CD4-positive, alpha-beta T cell treated with Interleukin-15 for 1 hour (primary cell): ENCODE measurements at places on chromosomes 11 and 22.
A peak's percentile ranks its signal among the peaks of the same experiment; 100 is the strongest.

GRCh38 chr11:5604896-5605295 is 8.5 kb downstream of the TRIM6 start:
- DNase-seq, result no peak

- DNase-seq, result no peak
Measured at GRCh38 chr11:45663486-45664375, 1.7 kb downstream of the CHST1 start.

DNA sequence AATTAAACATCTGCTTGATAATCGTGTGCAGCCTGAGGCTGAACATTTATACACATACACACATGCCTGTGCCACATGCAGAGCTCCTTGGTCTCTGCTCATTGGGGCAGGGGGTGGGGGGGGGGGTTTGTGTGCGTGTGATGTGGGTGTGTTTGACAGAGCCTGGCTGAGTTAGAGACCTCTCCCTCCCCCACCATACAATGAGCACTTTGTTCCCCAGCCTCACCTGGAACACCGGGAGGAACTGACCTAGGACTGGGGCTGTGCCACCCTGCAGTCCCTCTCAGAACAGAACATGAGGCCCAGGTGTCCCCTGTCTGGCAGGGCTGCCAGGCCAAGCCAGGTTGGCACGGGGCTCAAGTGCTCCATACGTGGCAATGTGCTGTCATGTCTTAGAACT is 96.6 kb downstream of the TP53I11 start:
- no peak for DNase-seq

DNA sequence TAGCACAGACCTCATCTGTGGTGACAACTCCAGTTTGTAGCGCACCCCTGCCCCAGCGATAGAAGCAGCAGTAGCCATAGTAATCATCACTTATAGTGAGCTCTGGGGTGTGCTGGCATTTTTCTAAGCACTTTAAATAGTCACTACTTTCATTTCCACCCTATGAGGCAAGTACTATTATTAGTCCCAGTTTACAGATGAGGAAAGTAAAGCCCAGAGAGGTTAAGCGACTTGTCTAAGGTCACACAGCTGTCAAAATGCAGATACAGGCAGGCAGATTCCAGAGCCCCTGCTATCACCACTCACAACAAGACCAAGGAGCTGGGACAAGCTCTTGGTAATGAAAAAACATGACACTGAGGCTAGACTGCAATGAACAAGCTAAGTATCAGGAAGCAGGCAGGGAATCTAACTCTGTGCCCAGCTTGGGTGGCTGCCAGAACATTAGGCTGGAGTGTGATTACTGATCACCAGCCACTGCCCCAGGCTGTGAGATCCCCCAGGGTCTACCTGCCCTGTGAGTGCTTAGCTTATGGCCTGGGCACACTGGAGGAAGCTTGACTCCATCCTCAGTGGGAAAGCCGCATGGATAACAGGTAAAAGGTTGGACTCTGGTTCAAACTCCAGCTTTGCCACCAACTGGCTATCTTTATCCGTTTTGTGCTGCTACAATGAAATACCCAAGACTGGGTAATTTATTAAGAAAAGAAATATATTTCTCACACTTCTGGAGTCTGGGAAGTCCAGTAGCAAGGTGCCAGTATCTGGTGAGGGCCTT is 561.1 kb downstream of the MN1 start:
- DNase-seq, result no peak

GRCh38 chr11:92890846-92891245 is 78.6 kb upstream of the MTNR1B start:
- no peak for DNase-seq

DNA sequence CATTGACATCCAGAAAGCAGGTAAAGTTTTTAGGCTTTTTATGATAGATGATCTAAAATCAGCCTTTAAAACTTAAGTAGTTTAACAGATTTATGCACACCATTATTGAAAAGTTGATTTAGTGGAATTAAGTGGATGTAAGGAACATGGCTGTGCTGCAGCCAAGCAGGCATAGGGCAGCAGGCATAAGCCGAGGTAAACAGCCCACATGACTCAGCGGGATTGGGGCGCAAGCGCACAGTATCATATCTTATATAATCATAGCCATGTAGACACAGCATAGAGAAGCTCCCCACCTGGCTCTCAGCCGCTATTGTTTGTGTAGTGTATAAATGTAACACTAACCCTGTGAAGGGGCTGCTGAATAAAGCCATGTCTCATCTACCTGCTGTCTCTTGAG is 157.5 kb downstream of the WNT11 start:
- DNase-seq, result no peak

DNA sequence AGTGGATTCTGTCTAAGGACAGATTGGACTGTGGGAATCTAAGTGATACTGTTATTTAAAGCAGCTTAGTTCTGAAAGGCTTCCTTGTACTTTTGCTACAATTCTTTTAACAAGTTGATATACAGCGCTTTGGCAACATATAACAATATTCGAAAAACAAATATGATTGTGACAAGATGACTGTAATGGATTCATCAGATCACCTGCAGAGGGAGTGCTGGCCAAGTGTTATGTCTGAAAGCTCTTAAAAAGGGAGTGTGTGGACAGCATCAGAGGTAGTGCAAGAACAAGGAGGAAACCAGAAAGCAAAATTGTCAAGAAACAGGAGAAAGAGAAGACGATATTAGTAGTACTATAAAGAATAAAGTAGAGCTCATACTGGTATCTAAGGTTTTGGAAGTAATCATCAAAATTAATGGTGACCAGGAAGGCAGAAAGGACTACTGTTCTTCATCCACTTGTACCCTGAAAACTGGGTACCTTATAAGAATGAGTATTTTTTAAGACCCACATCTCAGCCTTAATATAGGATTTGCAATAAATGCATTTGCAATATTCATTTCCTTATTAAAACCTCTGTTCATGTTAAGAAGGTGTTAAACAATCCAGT is 1112.0 kb upstream of the CCDC90B start:
- no peak for DNase-seq

DNA sequence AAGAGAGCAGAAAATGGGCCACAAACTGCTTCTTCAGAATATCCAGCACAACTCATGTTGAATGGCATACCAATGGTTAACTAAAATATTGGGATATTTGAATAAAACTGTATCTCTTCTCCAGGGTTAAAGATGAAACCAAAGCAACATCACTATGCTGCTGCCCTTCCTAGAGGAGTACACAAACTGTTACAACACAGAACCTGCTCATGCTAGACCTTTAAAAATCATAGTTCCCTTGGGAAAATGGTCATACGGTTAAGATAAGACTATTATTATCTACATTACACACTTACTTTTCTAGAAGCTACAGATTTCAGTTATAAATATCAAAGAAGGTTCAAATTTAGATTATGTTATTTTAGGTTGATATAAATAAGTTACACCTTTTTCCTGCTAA is 78.6 kb upstream of the TP53AIP1 start:
- no peak for DNase-seq

DNA sequence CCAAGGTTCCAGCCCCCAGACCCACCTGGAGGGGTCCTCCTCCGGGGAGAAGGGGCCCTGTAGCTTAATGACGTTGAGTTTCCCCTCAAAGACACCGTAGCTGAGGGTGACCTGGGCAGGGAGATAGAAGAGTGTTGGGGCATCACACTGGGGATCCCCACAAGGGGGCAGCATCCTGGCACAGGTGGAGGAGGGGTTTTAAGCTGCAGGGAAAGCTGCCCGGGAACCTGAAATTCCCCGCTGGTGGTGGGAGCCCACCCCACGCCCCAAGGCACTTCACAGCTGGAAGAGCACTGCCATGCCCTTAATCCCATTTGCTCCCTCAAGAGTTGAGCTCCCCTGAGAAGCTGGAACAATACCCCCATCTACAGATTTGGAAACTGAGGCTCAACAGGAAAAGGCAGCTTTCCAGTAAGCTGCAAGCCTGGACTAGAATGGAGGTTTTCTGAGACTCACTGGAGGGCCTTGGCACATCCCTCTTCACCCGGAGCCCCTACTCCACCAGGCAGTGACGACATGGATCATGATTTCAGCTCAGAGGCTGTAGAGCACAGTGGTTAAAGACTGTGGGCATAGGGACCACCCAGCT is 13.7 kb downstream of the MFNG start:
- DNase-seq, result peak; percentile 38

DNA sequence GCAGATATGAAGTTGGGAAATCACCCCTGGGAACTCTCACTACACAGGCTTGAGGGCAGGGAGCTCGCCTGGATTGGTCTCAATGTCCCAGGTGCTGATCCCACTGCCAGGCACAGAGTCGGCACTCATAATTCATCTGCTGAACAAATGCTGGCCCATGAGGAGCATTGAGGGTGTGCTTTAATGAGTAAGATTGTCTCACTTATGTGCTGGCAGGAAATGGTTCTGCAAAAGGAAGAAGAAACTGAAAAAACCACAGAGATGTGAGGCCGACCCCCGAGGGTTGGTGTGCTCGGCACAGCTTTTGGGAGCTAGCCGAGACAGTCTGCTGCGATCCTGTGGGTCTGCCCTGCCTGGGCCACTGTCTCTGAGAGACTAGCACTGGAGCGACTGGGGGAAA is 9.4 kb downstream of the PLAAT2 start:
- DNase-seq, result peak; percentile 67

- no peak for DNase-seq
Measured at GRCh38 chr11:8584511-8584910, 9.5 kb downstream of the STK33 start.

DNA sequence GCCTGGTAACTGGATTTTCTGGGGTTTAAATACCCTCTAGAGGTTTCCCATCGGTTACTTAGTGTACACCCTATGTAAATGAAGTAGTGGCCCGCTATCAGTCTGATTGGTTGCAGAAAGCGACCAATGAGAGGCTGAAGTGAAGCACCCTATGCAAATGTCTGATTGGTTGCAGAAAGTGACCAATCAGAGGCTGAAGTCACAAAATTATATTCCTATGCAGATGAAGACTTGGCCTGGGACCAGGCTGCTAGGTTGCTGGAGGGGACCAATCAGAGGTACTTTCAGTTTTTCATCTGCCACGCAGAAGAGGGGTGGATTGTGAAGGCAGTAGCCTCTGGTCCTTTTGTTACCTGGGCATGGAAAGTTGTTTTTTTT is 134.8 kb downstream of the TBC1D22A start:
- no peak for DNase-seq

DNA sequence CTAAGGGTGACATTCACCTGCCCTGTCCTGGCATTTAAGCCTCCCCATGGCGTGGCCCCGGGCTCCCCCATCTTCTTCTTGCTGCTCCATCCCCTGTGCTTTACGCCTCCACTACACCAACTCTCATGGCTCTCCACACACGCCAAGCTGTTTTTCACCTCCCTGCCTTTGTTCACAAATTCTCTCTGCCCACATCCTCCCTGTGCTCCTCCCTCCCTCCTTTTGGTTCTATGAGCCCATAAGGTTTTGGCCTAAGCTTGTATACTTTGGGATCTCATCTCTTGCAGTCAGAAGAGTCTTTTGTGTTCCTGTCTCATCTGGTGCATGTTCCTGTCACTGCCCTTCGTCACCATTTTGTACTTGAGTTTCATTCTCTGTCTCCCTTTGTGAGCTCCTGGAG is 4.6 kb upstream of the DNAL4 start:
- no peak for DNase-seq

DNA sequence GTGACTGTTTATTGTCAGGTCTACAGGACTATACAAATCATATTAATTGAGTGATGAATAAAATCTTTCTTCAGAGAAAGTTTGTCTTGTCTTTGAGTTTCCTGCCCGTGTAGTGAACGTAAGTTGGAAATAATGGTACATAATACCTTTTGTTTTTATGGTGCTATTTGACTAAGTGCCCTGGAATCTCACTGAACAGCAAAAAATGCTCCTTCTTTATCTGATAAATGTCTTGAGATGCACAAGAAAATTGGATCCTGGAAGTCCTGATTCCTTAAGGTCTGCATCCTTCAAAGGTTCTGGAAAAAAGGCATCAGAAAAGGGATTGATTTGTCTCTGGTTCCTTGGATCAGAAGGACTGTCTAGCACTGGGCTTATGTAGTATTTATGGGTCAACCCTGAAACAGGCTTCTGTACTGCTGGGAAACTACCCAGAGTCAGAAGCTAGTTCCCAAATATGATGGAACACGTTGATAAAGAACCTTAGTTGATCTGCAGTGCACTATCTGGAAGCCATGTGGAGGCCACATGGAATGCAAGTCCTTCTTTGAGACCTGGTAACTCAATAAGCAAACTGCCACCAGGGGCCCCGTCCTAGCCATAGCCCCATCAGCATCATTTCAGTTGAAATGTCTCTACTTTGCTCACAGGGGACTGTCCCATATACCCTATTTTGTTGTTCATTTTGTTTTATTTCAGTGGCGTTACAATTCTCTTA is 100.6 kb upstream of the CD44 start:
- DNase-seq, result no peak

DNA sequence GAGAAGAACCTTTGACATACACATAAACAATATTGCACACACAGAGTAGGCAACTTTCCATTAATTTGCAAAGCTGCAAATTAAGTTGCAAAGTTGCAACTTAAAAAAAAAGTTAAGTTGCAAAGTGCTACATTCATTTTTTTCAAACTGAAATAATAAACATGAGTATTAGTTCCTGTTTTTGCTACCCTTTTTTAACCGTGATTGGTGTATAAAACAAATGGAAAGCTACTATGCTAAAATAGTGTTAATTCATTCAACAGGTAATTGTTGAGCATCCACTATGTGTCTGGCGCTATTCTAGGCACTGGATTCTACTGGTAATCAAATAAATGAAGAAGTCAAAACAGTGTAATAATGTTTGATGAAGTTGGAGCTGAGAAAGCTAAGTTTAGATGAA is 8.1 kb downstream of the ZFP91 start:
- no peak for DNase-seq

DNA sequence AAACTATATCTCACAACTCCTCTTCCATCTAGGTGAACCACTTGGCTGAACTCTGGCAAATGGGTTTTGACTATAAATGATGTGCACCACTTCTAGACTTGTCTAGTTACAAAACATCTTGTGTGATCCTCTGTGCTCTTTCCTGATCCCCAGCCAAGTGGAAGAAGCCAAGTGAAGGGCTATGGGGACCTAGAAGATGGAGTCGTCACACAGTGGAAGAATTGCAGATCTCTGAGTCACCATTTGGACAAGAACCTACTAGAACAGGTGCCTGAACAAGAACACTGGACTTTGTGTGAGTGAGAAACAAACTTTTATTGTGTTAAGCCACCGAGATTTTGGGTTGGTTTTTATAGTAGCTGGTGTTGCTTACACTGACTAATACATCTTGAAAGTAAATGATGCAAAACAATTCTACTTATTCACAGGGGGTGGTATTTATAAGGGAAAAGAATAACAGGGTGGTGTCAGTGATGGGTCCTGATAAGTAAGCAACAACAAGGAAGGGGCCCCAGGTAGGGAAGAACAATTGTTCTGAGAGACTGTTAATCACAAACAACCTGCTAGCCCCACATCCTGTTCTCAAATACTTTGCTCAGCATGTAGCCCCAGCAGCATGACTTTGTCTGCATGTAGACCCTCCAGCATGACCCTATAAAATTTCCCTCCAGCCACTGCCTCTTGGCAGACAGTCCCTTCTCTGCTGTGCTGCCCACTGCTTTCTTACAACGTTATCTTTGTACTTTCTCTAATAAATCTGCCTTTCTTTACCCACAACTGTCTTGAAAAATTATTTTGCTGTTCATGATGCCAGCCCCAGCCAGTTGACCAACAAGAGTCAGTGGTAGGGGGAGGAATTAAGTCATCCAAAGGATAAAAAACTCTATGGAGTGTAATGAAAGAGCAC is 280.7 kb upstream of the PLET1 start:
- no peak for DNase-seq

- peak; percentile 78 for DNase-seq
Measured at GRCh38 chr22:39900306-39901227, at the start of gene GRAP2. TSS of gene GRAP2 (plus strand) at chr22:39901084. CDS start at chr22:39947107, 46,023 bp downstream.

GRCh38 chr11:128731041-128731663 is 37.3 kb downstream of the FLI1 start:
- DNase-seq, result peak; percentile 44

GRCh38 chr11:122159861-122160260 is 43.8 kb upstream of the BLID start:
- no peak for DNase-seq
